ENCODE measurements at places on chromosomes 6 and 20.

DNA sequence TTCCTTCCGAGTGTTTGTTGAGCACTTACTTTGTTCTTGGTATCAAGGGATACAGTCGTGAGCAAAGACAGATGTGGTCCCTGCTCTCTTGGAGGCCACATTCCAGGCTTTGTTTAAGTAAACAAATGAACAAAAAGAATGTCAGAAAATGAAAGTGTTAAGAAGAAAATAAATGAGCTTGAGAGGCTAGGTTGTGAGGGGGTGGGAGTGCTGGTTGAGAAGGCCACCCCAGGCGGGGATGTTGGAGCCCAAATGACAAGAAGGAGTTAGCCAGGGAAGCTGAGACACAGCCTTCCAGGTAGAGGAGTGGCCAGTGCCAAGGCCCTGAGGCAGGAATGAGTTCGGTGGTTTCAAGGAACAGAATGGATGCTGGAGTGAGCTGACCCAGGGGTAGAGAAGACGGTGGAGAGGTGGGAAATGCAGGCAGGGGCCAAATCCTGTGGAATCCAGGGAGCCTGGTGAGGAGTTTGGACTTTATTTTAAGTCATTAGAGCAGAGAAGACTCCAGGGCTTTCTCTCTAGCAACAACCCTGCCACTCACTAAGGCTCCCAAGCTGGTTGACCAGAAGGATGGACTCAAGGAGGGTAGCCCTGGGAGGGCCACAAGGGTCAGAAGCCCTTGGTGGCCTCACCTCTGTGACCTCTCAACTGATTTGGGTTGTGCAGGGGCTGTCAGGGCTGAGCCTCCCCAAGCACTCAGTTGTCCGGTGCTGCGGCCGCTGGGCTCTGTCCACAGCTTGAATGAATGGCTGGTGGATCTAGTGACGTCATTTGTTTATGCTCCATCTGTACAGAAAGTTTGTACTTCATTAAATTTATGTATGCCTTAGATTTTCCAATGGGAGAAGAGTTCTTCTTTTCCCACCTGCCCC, 66.0 kb upstream of the STX16 start:
- no peak for DNase-seq

DNA sequence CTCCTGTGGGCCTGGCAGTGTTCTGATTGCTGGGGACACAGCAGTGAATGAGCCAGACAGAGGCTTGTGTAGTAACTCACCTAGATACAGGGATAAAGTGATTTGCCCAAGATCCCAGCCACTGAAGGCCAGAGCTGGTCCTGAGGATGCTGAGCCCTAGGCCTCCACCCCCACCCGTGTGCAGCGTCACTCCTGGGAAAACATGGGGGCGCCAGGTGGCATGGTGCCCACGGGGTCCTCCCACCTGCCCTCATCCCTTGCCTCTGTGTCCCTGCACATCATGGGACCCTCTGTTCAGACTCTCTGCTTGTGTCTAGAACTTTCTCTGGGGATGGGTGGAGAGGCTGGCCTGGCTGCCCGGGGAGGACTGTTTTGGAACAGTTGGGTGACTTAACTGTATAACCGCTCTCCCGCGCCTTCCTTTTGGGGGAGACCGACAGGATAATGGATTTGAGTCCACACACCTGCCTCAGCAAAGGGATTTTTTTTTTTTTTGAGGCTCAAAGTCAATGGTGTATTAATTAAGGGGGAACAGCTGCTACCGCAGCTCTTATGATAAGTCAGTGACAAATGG, 19.6 kb downstream of the LEMD2 start:
- DNase-seq = no peak

DNA sequence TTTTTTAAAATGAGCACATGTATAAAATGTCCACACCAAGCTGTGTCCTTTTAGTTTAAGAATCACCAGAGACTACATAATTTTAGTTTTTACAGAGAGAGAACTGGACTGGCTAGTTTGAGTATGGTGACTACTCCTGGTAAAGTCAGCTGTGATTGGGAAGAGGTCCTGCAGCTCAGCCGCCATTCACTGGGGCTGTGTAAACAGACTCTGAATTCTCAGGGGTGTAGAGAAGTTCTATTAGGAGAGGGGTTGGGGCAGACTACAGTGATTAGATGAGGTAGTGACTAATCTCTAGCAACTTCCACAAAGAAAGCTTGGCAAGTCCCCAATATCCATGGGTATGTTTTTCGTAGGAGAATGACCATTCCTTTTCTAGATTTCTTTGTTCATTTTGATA, 341.2 kb upstream of the MAP3K7 start:
- no peak for DNase-seq

GRCh38 chr6:112990971-112991370, 643.8 kb downstream of the RFPL4B start:
- no peak for DNase-seq

DNA sequence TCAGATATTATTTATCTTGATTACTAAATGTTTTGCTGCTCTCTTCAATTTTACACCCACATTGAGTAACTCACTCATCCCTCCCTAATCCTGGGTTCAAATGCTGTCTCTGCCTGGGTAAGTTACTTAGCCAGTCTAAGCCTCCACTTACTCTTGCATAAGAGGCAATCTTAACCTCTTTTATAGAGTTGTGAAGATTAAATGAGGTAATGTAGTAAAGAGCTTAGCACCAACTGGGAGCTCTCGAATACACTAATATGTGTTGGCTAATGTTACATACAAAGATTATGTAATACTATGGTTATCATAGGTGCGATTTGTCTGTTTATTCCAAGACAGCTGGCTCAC, 134.4 kb upstream of the STMND1 start:
- no peak for DNase-seq

GRCh38 chr6:162306616-162307015, 420.9 kb downstream of the PRKN start:
- no peak for DNase-seq

GRCh38 chr6:19472153-19472552, 365.0 kb upstream of the ID4 start:
- no peak for DNase-seq

DNA sequence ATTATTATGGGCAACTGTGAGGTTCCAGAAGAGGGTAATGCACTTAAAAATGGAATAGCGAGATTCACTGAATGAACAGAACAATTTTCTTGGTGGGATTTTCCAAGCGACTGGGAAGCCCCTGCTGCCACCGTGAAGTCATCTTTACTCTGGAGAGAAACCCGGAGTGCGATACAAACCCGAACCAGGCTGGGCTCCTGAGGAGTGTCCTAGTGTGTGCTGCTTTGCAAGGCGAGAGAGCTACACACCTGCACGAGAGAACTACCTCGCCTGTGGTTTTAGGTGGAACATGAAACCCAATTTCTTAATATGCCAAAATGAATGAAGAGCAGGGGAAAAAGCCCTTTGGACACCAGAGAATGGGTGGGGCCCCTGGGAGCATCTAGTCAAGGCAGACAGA, 33.5 kb upstream of the DACT2 start:
- DNase-seq = no peak

DNA sequence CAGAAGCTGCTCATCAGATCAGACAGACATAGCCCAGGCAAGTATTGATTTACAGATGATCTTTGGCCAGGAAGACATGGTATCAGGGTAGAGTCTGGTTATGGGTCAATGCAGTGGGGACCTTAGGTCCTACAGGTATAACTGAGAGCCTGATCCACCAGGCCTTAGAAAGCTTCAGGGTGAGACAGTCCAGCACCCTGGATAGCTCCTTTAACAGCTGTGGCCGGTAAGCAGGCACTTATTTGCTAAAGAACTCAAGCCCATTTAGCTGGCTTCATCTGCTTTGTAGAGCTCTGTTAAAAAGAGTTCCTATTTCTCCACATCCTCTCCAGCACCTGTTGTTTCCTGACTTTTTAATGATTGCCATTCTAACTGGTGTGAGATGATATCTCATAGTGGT, 39.6 kb downstream of the ESR1 start:
- no peak for DNase-seq

DNA sequence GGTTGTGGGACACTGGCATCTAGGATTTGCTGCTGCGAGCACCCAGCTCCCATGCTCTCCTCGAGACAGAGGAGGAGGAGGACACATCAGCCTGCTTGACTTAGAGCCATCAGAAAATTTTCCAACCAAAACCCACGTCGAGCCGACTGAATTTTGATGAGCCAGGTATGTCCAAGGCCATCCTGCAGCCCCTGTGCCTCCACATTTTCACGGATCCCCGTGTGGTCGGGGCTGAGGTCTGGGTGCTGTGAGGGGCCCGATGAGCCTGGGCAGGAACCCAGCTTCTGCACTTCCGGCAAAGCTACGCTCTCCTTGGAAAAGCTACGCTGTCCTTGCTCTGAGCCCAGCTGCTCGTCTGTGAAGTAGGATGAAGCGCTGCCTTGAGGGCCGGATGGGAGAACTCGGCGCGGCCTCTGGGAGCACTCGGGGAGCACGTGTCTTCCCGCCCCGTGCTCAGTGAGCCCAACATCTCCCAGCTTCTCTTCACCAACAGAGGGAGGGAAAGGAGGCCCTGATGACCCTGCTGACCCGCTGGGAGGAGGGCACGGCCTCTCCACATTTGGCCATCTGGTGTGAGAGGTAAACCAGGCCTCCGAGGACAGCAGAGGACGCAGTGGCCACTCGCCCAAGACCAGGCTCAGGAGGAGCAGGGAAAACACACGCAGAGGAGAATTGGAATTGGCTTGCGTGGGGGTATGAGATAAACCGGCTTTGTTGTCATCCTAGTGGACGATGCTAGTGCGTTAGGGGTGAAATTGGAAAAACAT, 33.9 kb downstream of the PSMG4 start:
- DNase-seq = no peak

DNA sequence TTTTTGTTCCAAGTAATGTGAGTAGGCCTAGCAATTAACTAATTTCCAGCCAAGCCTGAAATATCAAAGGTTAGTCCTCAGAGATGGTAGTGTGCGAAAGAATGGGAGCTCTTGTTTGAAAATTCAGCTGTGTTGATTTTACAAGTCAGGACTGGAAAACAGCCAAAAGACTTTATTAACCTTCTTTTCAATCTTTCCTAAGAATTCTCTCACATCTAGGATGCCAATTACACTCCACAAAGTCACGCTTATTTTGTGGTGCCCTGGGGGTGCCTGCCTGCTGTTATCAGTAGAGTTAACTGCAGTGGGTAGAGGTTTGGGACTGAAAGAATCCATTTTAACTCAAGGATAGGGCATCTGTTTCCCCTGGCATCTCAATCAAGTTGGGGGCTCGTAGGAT, 30.7 kb upstream of the MAP3K4 start:
- DNase-seq = no peak

DNA sequence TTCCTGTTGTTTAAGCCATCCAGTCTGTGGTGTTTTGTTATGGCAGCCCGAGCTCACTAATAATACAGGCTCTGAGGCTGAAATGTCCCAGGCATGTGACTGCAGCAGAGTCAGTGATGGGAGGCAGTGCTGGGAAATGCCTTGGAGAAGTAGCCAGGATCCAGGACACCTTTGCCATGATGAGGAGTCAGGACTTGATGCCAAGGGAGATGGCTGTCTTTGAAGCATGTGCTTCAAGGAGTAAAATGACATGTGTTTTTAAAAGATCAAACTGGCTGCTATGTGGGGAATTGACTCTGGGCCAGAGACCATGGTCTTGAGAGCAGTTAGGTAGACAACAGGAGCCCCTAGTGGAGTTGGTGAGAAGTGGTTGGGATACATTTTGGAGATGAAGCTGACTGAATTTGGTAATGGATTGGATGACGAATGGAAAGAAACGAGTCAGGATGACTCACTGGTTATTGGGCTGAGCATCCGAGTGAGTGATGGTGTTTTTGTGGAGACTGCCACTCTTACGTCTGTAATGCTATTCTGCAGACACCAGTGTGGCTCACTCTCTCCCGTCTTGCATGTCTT, 322.2 kb downstream of the PLCB1 start:
- no peak for DNase-seq

DNA sequence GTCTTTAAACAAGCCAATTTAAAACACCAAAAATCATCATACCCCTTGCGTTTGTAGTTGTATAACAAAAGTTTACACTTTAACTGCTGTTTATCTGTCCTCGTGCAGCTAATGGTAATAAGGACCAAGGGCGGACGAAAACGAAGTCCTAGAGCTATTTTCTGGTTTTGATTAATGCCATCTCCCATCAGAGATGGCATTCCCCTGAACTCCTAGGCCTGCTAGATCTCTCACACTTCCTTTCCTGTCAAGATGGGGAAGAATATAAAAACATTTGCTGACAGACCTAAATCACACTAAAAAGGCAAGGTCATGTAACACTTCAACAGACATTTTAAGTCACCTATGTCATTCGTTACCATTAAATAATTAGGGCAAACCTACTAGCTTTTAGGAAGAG, 9.5 kb downstream of the DEK start:
- DNase-seq = no peak

DNA sequence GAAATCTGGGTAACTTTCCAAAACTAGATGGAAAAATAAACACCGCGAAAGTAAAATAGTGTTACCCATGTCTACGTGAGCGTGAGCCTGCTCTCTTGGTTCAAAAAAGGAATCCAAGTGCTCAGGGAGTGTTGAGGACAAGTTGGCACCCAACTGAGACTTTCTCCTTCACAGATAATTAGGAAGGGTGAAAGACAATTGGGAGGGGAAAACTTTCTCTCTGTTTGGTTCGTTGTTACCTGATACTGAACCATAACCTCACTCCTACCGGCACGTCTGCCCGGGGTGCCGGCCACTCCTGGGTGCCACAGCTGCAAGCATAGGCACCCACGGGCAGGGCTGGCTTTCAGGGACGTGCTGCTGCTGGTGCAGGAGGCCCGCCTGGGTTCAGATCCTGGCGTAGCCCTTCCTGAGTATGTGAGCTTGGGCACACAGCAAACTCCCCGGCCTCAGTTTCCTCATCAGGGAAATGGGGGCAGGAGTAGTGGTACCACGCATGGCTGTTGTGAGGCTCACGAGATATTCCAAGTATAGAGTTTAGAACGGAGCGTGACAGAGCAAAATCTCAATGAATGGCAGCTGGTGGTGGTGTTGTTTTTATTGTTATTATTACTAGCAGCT, 38.2 kb upstream of the PMEPA1 start:
- DNase-seq = no peak

- DNase-seq = no peak
Observed at GRCh38 chr20:34689486-34689885, 12.6 kb upstream of the PIGU start.

- no peak for DNase-seq
Observed at GRCh38 chr20:22426772-22427171, 157.6 kb downstream of the FOXA2 start.

DNA sequence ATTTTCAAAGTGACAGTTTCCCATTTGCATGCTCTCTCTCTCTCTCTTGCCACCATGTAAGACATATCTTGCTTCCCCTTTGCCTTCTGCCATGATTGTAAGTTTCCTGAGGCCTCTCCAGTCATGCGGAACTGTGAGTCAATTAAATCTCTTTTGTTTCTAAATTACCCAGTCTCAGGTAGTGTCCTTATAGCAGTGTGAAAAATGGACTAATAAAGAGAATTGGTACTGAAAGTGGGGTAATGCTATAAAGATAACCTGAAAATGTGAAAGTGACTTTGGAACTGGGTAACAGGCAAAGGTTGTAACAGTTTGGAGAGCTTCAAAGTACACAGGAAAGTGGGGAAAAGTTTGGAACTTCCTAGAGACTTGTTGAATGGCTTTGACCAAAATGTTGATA, 389.8 kb downstream of the GRIK2 start:
- no peak for DNase-seq

DNA sequence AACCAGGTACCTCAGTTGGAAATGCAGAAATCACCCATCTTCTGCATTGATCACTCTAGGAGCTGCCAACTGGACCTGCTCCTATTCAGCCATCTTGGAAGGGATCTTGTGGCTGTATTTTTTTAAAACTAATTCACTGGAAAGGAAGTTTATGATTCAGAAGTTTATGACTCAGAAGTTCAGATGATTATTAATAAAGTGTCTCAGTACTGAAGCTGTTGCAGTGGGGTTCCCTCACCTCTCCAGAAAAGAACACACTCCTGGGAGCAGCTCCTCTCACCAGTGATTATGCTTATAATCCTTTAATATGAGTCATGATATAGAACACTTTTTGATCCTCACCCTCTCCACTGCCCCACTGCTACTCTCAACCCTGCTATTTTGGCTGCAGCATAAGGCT, 291.2 kb upstream of the HS3ST5 start:
- no peak for DNase-seq
